Tongue (tissue), 3 donors: ENCODE measurements at places on chromosomes 12 and 14. TPM values are rescaled to one million over a fixed set of nuclear protein-coding genes. Genes with fewer than 3 reads are reported as not detected.

Gene KCNA5
- 3.7 TPM for total RNA-seq

Gene PAX9
- 31.5 TPM for total RNA-seq

Gene PTPRB
- total RNA-seq, result 35.6 TPM

Gene TAS2R30
- 16.9 TPM for total RNA-seq

Gene NEDD1
- total RNA-seq, result 42.4 TPM

Gene SMIM41
- total RNA-seq, result 0.82 TPM

Gene RND1
- total RNA-seq, result 2.9 TPM

Gene BRI3BP
- total RNA-seq, result 5.5 TPM

Gene TAS2R9
- total RNA-seq, result not detected

Gene TUNAR
- total RNA-seq, result not detected

Gene KRT6C
- total RNA-seq, result 19.3 TPM

Gene RD3L
- total RNA-seq, result not detected

Gene OTOGL
- total RNA-seq, result 0.41 TPM

Gene IL22
- total RNA-seq, result not detected

Gene GNG2
- 45.1 TPM for total RNA-seq

Gene ATF1
- total RNA-seq, result 42.3 TPM

Gene SLC5A8
- 0.41 TPM for total RNA-seq

Gene IAPP
- total RNA-seq, result not detected

Gene SPIC
- total RNA-seq, result not detected

Gene TAS2R42
- not detected for total RNA-seq

Gene TPH2
- 0.10 TPM for total RNA-seq

Gene FLVCR2
- 6.9 TPM for total RNA-seq

Gene SCNN1A
- total RNA-seq, result 35.9 TPM

Gene DHH
- 9.0 TPM for total RNA-seq

Gene GLS2
- total RNA-seq, result 0.21 TPM

Gene KRT75
- 0.21 TPM for total RNA-seq

Gene KRT5
- total RNA-seq, result 1,219 TPM

Gene FOXN4
- total RNA-seq, result not detected

Gene DPF3
- total RNA-seq, result 20.6 TPM

Gene CGRRF1
- 21.0 TPM for total RNA-seq
